RKO (cell line): ENCODE measurements at places on chromosomes 2 and 18.

GRCh38 chr2:106106622-106107508 lies 87.2 kb downstream of the UXS1 start:
- DNase-seq = no peak

GRCh38 chr2:143347271-143347695 lies 218.1 kb downstream of the ARHGAP15 start:
- DNase-seq = no peak

DNA sequence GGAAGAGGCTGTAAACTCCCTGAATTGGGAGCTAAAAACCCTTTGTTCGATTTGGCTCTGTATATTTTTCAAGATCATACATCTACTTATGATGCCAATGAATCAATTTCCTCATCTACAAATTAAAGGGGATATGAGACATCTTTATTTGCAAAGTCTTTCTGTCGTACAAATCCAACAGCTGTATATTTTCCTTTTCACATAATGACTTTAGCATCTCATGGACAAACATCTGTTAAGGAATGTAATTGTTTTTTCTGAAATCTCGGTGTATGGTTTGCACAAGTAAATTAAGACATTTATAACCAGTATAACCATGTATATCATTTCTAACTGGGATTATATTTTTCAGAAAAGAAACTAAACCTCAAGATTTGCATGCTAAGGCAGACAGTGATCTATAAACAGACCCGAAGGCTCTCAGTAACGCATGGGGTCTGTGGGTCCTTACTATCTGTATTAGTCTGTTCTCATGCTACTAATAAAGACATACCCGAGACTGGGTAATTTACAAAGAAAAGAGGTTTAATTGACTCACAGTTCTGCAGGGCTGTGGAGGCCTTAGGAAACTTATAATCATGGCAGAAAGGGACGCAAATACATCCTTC lies 130.8 kb downstream of the SLC8A1 start:
- DNase-seq = no peak

DNA sequence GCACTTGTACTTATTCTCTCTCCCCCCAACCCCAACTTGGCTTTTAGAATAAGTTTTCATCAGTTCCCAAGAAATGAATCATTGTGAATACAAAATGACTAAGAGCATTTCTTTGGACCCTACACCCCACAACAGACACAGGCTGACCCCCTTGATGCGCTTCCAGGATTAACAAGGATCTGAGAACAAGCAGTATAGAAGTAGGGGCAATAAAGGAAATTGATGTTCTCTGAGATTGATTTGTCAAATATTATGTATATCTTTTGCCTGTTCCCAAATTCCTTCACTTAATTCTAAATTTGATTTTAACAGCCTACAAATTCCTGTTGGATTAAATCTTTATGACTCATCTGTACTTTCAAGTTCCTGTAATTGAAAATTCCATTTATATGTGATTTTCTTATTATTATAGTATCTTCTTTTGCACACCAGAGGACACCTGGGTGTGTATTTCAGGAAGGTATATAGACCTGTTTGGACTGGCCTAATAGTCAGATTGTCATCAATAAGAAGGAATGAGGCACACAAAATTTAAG lies 10.2 kb upstream of the PTPN4 start:
- DNase-seq = no peak

- DNase-seq = no peak
Observed at GRCh38 chr2:232925153-232925820, 55.2 kb downstream of the SNORC start.

DNA sequence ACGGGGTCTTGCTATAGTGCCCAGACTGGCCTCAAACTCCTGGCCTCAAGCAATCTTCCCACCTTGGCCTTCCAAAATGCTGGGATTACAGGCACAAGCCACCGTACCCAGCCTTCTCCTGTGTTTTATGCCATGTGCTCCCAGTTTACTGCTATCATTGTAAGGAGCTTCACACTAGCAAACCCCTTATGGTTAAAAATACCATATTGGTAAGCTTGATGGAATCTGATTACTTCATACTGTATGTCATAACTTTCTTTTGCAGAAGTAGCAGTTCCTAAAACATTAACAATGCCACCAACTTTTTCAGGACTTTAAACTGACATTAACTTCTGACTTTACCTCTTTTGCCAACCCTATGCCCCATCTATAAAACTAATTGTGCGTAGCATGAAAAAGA lies 36.2 kb downstream of the HAT1 start:
- peak; percentile 44 for DNase-seq

DNA sequence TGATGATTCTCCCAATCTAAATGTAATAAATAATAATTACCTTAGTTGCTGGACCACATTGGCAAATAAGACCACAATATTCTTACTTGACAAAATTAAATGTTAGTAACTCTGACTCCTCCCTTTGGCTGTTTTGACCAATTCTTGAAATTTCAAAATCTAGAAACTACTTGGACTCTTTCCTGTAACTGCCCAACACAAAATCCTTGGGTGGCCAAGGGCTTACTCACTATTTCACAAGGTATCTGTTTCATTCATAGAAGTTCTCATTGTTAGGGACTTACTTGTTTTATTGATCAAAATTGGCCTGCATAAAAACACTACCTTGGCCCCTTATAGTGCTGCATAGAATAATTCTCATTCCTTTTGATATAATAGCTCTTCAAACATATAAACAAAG lies 19.4 kb downstream of the CDH20 start:
- no peak for DNase-seq

DNA sequence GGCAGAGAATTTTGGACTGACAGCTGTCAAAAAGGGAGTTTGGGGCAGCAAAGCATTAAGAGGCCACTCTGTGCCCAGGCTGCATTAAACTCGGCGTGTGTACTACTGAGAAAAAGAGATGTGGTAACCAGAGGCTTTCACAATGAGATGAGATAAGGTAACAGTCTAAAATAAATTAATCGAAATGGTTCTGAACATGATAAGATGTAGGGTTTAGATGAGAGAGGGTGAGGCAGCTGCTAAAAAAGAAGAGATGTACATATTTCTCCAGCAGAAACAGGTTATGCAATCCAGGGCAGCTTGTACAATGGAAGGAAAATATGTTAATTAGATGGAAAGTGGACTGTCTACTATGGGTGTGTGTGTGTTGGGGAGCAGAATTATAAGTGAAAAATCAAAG lies 39.2 kb upstream of the ACTR3 start:
- no peak for DNase-seq

DNA sequence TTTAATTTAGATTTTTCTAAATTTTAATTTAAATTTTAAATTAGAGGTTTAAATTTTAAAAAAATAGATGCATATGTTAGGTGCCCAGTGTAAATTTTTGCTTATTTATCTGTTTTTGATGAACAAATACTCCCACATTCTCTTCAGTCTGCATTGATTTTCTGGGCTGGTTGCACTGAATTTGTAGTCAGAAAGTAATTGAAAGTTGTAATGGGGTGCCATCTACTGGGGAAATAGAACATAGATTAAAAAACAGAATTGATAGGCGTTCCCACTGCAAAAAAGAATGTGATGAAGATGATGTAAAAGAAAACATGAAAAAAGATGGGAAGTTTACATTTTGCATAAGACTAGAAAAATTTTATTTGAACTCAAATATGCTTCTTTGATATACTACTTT lies 51.7 kb upstream of the CCDC85A start:
- peak; percentile 64 for DNase-seq

- no peak for DNase-seq
Observed at GRCh38 chr18:10376731-10377130, 77.7 kb upstream of the APCDD1 start.

- no peak for DNase-seq
Observed at GRCh38 chr2:192885569-192886160, 690.9 kb upstream of the TMEFF2 start.

GRCh38 chr2:224941960-224942359 lies 100.3 kb downstream of the DOCK10 start:
- DNase-seq = no peak

GRCh38 chr2:166134252-166135151 lies 6.7 kb upstream of the SCN1A start:
- no peak for DNase-seq

DNA sequence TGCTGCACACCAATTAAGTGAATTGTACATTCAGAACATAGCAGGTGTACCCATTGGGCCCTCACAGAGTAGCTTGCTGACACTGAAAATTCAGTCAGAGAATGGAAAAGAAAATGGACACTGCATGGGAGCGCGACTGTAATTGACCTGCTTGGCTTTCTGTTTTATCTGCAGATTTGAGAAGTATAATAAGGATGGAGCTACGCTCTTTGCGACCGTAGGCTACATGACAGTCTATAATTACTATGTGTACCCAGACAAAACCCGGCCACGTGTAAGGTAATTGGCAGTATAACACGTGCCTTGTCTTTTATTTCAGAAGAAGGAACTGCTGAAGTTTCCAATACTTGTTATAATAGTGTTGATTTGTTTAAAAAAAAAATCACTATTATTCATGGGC lies 33.5 kb upstream of the METAP1D start:
- DNase-seq = no peak

DNA sequence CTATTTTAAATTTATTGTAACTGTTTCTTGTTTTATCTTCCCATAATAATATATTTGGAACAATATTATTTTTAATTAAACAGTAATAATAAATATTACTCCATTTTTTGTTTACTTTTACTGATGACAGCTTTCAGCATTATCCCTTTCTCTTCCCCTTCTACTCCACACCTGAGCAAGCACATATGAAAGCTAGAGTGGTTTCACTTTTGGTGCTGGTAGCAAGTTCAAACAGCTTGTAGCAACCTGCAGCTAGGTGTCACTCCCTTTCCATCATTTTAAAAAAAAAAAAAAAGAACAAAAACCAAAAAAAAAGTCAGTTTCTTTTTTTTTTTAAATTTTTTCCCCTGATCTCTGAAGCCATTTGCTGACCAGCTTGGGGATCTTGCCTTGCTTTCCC lies 801.8 kb downstream of the CCDC85A start:
- no peak for DNase-seq

DNA sequence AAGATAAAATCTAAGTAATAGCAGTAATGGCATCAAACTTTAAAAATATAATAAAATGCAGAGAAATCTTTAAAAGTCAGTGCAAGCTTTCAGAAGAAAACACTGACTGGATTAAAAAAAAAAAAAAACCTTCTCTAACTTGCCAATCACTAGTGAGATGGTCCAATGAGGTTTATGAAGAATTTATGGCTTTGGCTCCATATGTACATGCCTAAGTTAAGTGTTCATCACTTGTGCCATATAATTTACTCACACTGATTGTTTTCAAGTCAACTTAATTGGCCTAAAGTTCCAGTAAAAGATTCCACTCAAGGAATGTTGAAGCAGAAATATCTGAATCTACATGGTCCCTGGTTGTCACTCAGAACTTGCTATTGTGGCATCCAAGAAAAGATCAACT lies 40.7 kb upstream of the RAB27B start:
- no peak for DNase-seq

- DNase-seq = no peak
Observed at GRCh38 chr2:70211595-70211994, 20.8 kb upstream of the C2orf42 start.

GRCh38 chr2:64524604-64525316 lies 632 bp downstream of the AFTPH start:
- DNase-seq = peak; percentile 50
